ENCODE measurements at places on chromosomes 7 and 10.

- DNase-seq = no peak
Observed at GRCh38 chr7:158067219-158067930, 520.2 kb downstream of the PTPRN2 start.

DNA sequence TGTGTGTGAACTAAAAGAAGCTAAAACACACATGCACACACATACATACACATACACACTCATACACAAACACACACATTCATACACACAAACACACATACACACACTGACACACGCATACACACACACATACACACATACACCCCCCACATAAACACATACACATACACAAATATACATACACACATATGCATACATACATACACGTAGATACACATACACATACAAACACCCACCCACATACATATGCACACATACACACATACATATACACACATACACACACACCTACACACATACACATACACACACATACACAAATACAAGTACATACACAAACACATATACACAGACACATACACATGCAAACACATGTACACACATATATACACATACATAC is 28.0 kb downstream of the SLC18A2 start:
- DNase-seq = no peak

DNA sequence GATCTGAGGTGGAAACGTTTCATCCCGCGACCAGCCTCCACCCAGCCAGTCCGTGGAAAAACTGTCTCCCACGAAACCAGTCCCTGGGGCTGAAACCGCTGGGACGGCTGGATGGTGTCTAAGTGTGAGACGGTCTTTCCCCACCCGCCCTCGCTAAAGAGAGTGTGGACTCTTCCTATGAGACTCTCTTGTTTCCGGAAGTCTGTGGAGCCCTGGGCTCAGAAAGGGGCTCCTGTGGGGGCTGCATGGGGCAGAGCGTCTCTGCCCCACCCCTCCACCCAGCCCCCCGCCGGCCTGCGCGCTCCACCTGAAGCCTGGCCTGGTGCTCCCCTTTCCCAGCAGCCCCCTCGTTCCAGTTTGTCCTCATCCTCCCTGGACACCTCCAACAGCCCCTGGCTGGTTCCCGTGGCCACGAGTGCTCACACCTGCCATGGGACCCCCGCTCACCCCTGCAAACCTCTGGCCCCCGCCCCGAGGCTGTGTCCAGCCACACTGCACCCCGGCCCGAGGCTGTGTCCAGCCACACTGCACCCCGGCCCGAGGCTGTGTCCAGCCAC is 28.7 kb downstream of the CFAP46 start:
- no peak for DNase-seq

DNA sequence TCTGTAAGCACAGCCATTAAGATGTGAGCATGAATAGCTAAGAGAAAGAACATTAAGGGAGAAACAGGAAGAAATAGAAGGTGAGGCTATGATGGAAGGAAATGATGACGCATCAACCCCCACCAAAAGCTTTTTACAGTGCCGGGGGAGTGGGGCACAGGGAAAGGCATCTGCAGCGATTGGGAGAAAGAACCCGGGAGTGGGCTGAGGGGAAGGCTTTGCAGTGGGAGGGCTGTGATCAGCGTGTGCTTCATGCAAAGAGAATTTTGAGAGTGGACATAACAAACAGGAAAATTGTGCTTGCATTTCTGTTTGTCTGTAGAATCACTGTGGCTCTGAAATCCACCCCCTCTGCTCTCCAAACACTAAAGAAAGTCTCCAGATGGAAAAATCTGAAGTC is 250.8 kb downstream of the KCNMA1 start:
- DNase-seq = no peak

DNA sequence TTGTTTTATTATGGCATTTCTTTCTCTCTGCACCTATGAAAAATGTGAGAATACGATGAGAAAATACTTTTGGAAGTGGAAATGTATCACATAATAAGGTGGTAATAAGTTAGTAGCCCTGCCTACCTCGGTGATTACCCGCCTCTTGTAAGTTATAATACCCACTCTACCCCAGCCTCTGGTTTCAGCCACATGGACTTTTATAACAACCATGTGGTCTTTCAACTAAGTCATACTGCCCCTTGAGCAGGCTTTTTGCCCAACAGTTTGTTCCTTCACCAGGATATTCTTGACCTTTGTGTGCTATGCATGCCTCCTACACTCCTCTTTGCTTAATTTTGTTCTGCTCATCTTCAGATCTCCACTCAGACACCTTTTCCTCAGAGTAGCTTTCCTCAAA is 470.6 kb upstream of the ZWINT start:
- no peak for DNase-seq

- no peak for DNase-seq
Observed at GRCh38 chr7:116445447-116446211, 53.9 kb upstream of the CAV2 start.

DNA sequence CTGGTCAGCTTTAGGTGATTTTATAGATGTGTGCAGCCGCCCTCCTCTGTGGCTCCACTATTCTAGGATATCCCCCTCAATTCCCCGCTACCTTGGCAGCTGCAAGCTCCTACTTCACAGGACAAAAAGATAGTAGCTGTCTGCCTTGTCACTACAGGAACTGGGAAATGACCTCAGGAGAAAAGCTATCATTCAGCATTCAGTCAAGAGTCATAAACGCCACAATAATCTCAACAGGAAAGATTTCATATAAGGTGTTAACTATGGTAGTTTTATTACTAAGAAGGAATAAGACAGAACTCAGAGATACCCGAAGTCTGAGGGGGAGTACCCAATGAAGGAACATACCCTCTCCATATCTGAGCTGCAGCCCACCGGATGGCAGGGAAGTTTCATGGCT is 63.9 kb downstream of the CRPPA start:
- DNase-seq = no peak

DNA sequence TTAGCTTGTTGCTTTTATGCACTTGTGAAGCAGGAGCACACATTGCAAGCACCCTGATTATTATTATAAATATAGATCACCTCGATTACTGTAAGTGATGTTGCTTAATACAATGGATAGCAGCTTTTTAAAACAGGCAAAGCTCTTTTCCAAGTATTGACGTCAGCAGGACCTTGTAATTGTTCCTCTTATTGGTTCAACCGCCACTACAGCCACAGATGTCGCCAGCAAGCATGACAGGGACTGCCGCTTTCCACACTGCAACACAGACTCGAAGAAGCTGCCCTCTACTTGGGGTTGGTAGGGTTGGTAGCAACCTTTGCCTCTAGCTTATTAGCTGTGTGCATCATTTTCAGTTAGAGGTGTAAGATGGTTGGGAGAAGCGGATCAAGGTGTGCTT is 167.6 kb downstream of the ZNF365 start:
- DNase-seq = no peak

DNA sequence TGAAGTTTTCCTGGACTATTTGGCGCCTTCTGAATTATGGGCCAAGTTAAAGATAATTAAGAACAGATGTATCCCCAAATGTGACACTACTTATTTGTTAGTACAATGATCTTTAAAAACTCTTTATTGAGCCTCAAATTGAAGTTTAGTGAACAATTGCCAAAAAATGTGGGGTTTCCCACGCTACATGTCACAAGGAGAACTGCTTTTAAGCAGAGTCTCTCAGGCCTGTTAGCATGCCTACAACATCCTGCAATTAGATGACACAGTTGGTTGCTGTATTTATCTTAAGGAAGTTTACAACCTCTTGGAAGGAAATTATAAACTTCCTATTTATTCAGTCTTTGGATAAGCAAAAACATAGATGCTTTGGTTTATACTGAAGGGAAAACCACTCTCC is 733.0 kb downstream of the TNS3 start:
- DNase-seq = no peak

All from NCI-H2227 treated with DMSO at 0.1 percent for 48 hours (cell line).